ENCODE measurements at places on chromosomes 1 and 21. TPM values are rescaled to one million over a fixed set of nuclear protein-coding genes. Genes with fewer than 3 reads are reported as not detected.
A peak's percentile ranks its signal among the peaks of the same experiment; 100 is the strongest.

- DNase-seq = no peak
Measured at GRCh38 chr1:18731591-18732235, 101.1 kb downstream of the PAX7 start.

GRCh38 chr1:201419746-201420607 is 1.6 kb downstream of the TNNI1 start:
- DNase-seq = no peak

AURKAIP1 gene
- total RNA-seq = 216 TPM

DNA sequence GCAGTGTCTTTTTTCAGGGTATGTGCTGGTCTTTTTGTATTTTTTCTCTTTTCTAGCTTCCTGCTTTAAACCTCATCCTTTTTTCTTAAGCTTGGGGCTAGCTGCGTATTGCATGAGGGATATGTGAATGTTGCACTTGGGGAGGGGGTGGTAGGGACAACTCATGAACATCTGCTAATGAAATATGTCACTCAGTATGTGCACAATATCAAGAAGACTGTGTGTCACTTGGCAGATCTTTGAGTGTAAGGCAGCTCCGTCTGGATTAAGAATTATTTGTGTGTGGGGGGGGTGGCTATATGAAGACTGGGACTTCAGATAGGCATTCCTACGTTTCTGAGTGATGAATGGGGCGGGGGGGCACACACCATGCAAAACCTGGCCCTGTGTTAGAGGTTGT is 170.4 kb upstream of the CACNA1E start:
- DNase-seq = no peak

DNA sequence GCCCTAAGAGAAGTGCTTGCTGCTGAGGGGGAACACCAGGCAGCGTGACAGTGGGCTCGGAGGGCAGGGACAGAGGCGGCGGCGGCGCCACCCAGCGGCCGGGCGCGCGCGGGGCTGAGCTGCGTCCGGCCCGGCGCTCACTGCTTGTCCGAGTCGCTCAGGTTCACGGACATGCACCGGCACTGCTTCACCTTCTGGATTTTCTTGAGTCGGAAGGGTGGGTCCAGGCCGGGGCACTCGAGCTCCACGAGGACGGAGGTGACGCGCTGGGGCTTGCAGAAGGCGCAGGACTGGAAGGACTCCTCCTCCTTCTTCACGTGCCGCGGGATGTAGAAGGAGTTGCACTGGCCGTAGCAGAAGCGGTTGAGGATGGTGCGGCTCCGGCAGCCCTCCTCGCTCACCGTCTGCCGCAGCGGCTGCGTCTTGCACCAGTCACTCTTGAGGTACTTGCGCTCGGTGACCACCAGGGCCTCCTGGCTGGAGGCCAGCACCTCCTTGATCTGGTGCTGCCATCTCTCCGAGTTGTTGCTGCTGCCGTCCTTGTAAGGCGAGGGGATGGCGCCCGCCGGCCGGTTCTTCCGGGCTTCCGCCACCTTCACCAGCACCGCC is 119.0 kb downstream of the GREM2 start:
- peak; percentile 64 for DNase-seq

DNA sequence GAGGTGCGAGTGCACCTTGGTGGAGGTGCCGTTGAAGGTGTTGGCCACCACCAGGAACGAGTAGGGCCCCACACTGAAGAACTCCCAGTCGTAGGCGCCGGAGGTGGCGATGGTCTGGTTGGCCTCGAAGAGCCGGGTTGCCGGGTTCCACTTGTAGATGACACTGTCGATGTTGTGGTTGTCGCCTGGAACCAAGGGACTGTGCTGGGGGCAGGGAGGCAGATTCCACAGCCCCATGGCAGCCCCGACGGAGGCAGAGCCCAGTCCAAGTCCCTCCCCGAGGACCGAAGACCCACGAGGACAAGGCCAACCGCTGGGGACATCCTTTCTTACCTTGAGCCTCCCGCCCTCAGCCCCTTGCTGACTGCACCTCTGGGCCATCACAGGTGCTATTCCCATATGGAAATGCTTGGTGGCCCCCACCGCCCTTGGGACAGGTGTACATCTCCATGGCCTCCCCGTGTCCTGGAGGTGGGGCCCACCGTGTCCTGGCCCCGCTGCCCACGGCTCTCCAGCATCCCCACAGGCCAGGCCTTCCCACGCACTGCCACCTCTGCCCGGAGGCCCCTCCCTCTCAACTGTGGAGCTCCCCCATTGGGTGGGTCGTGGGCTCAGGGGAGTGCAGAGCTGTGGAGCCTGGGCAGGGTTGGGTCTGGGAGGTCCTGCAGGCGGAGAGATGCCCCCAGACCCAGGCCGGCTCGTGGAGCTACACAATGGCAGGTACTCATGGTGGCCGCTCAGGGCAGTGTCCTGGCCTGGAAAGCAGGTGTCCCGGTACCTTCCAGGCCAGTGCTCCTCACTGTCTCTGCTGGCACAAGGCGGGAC is 17.9 kb downstream of the KRTAP10-1 start:
- DNase-seq = no peak

- DNase-seq = no peak
Measured at GRCh38 chr21:29697555-29698193, 242.1 kb downstream of the GRIK1 start.

DNA sequence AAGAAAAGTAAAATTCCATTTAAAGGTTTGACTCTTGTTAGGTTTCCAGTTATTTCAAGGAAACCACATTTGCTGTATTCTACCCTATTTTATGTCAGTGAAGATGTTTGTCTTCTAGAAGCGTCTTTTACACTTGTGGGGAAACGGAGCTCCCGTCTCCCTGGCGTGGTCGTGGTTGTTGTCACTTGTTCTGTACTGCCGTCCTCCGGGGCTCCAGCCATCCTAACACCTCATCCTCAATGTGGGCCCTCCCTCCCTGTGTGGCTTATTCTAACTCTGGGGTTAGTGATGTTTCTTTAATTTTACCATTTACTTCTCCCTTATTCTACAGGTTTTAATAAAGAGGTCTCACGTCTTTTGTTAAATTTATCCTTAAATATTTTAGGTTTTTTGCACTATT is 52.7 kb upstream of the DIP2A start:
- no peak for DNase-seq

DNA sequence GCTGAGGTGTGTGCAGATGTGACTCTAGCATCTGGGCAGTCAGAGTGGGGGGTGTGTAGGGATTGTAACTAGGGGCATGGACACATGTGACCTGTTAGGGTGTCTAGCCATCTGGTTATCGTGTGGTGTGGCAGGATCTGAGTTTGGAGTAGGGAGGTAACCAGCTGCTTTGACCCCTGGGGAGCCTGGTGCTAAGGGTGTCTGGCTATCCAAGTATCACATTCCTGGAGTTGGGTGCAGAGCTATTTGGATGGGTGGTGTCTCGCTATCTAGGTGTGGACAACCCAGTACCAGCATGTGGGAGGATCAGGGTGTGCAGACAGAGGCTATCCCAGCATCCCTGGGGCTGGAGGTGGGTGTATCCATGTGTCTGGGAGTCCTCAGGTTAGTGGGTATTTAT is 4.7 kb downstream of the PTPRU start:
- DNase-seq = no peak

LCE3C gene
- total RNA-seq = not detected

CRNN gene
- not detected for total RNA-seq

GRCh38 chr1:155247667-155248553 is 7.4 kb downstream of the ENTREP3 start:
- no peak for DNase-seq

GRCh38 chr1:216531263-216532239 is 108.3 kb upstream of the USH2A start:
- no peak for DNase-seq

DNA sequence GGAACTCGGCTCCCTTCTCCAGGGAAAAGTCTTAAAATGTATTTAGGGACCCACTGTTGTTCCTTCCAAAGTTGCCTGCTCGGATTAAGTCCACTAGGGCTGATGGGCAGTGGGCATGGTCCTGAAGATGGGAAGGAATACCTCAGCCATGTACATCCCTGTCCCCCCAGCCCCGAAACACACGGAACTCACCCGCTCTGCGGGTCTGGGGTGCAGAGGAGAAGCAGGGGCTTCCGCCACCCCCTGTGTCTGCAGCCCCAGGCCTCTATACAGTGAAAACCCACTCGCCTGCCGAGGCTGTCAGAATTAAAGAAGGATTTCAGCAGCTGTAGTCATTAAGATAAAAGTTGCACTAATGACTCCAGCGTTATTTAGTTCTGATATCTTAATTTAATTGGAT is 212.6 kb upstream of the VAMP3 start:
- no peak for DNase-seq

DNA sequence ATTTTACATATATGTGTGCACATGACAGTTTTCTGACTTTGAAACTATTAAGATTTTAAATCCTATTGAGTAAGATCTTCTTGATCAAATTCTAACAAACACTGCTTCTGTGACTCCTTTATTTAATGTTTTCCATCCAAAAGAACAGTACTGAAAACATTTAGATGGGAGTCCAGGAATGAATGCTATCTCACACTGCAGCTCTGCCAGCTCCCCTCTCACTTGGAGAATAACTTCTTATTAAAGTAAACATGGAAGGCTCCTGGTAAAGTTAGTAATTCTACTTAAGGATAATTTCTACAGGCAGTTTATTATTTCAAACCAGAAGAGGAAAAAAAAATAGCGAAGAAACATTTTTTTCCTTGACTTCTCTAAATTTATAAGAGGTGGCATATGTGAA is 349.1 kb downstream of the DPYD start:
- DNase-seq = no peak

DNA sequence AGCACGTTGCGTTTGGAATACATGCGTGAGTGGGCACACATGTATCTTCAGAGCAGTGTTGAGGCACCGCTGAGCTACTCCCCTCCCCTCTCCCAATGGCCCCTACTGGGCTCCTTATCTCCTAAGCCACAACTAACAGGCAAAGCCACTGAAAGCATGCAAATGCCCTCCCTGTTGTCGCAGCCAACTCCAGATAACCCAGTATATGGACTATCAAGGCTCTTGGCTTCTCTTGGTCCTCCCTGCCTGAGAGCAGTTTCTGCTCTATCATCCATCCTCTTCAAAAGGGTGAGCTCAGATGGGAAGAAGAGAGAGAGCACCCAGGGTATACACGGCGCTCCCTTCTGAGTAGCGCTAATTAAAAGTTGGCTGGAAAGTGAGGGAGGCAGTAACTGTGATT is 58.5 kb upstream of the CNTN2 start:
- DNase-seq = no peak

DNA sequence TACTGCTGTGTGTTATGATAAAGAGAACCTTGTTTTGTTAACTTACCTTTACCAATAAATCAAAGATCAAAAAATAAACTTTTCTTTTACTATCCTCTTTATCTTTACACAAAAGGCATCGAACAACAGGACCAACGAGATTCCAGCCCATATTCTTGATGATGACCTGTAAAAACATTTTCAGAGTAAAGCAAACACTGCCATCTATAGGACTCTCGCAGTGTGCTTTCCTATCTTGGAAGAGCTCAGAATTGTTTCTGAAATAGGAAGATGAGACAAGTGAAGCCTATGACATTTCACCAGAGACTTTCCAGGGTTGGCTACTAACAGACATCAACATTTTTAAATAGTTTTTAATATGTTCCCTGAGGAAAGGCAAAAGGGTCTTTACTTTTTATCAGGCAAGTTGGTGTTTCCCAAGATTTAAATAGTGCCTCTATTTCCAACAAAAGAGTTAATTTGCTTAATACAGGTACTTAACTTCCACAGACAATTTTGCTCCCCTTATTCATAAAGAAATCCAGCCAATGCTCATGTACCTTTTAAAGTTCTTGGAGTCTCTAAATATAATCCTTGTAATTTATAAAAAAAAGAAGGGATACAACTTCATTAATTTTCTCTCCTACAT is 7.3 kb downstream of the GLMN start:
- no peak for DNase-seq

GRCh38 chr1:25651036-25651640 is 34.5 kb downstream of the MAN1C1 start:
- no peak for DNase-seq

DNA sequence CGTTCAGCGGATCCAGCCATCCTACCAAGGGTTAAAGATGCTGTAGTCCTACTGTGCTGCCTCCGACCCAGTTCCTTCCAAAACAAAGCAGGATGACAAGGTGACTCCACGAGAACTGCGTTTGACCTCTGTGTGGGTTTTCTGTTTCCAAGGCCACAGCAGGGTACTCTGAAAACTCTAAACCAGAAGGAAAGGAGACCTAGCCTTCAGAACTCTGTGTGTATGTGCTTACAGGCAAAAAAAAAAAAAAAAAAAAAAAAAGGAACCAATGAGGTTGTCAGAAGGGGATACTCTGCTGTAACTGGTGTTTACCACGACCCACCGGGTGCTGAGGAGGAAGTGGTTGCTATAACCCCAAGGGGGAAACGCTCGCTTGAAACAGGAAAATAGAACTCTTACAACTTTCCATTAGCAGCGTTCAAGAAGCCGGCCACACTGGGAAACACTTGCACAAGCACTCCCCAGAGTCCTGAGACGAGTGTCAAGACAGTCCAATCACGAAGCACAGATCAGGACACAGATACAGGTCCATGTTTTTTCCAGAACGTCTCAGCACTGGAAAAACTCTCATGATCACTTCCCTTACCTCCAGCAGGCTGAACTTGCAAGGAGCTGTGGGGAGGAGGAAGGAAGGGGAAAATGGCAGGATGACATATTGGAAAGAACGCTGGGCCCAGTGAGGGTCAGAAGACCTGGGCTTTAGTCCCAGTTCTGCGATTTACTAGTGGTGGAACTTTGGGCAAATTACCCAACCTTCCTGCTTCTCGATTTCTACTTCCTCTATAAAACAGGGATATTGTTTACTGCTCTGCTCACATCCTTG is 64.0 kb downstream of the ITPKB start:
- peak; percentile 88 for DNase-seq

DNA sequence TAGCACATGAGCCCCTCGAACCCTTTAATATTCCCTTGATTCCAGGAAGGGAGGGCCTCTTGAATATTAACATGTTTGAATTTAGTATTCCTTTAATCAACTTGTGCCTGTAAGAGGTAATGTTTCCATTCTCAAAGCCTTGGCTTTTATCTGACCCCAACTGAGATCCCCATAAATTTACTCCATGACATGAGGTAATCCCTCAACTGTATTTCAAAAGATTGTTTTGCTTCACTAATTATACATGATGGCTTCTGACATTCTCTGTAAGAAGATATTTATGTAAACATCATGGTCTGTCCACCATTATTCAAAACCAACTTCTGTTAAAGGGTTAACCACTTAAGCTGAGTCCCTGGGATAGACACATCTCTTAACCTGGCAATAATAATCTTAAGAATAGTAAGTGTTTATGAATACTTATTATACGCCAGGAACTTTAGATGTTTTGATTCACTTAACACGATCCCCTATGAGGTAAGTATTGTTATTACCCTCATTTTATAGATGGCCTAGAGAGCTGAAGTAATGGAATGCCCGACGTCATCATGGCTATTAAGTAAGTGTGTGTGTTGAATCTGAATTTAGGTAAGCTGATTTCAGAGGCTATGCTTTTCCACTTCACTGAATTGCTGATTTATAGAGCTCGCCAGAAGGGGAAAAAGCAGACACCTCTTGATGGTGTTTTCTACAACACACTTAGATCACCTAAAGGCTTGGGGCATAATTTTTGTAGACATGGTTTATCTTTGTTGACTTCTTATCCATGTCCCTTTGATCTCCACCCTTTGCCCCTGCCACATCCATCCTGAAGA is 11.1 kb downstream of the KRTAP19-1 start:
- DNase-seq = no peak
